ENCODE measurements at places on chromosomes 12 and 14.

DNA sequence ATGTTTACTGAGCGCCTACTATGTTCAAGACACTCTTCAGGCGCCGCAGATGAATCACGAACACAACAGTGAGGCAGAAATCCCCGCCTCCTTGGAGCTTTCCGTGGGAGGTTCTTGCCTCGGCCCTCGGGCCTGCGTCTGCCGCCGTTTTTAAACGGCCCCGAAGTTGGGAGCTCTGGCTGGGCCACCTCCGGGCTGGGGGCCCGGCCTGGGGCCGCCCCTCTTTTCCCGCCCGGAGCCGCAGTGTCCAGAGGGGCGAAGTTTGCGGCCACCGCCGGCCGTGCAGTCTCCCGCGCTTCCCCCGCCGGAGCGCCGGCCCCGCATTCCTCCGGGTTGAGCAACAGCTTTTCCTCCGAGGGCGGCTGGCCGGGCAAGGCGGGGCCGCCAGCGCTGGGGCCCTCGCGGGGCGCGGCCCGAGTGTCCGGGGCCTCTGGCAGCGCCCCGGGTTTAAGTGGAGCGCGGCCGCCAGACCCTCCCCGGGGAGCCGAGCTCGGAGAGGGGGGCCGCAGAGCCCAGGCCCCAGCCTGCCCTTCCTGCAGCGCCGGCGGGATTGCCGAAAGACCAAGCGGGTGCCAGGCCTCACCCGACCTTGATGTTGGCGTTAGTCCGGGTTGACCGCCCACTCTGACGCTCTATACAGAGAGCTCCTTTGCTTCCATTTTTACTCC, 18.7 kb upstream of the CTDSP2 start:
- H3K4me1 ChIP-seq, result peaks cover 4% of the 10 kb centered on the region
- no peaks in the 10 kb centered on the region for H3K27me3 ChIP-seq
- H3K4me3 ChIP-seq, result peak overlapping the region; percentile 64

DNA sequence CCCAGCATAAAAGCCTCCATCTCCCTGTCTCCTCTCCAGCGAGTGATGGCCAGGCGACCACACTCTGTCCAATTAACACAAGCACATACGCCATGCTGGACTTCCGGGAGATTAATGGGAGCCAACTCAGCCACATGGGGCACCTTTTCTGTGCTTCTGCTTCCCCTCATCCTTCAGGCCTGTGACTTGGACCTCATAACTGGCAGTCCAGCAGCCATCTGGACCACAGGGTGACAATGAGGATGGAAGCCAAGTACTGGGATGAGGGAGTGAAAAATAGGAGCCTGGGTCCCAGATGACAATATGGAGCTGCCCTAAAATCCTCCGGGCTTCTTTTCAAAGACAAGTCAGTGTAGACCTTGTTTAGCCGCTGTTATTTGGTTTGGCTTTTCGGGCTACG, 12.8 kb downstream of the MAP3K9 start:
- H3K4me1 ChIP-seq, result no peaks in the 10 kb centered on the region
- no peak overlapping the region for H3K4me3 ChIP-seq
- H3K27me3 ChIP-seq, result no peaks in the 10 kb centered on the region
- H3K36me3 ChIP-seq, result no peaks in the 10 kb centered on the region

GRCh38 chr14:42633504-42634095, 1026.9 kb downstream of the LRFN5 start:
- DNase-seq, result no peak
- no peak overlapping the region for H3K27ac ChIP-seq
- H3K4me3 ChIP-seq, result no peak overlapping the region
- H3K36me3 ChIP-seq, result no peaks in the 10 kb centered on the region
- no peaks in the 10 kb centered on the region for H3K4me1 ChIP-seq
- H3K27me3 ChIP-seq, result no peaks in the 10 kb centered on the region

DNA sequence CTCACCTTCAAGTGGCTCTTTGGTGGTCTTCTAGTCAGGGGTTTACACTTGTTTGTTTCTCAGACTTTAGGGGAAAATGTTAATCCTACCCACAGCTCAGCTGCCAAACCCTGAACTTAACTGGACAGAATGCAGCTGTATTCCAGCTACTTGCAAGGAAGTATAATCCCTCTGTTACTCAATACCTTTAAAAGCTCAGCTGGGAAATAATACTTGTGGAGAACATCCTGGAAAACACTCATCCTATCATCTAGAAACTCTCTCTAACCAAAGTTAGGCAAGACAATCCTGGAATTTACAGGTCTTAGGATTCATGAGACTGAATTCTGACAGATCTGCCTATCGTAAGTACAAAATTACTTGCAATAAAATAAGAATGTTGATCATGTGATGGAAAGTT, 404.1 kb downstream of the ADAMTS20 start:
- H3K36me3 ChIP-seq, result no peaks in the 10 kb centered on the region

DNA sequence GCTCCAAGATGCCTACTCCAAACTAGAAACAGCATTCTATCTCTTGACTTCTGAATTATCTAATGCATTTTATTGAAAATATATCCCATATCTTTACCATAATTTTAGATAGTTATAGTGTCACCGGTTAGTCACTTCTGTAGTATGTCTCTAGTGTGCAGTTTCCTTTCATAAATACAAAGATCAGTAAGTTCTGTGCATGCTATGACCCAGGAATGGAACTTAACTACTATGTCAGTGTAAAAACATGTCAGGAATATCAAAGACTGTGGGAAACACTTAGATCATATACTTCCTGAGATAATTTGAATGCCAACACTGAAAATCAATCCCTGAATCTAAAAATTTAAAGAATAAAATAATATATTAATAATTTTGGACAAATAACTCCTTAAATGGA, 237.6 kb downstream of the ATXN7L3B start:
- H3K27ac ChIP-seq, result no peak overlapping the region
- no peaks in the 10 kb centered on the region for H3K36me3 ChIP-seq
- no peak for DNase-seq
- no peak overlapping the region for H3K4me3 ChIP-seq
